ENCODE measurements at places on chromosomes 6 and 20.

DNA sequence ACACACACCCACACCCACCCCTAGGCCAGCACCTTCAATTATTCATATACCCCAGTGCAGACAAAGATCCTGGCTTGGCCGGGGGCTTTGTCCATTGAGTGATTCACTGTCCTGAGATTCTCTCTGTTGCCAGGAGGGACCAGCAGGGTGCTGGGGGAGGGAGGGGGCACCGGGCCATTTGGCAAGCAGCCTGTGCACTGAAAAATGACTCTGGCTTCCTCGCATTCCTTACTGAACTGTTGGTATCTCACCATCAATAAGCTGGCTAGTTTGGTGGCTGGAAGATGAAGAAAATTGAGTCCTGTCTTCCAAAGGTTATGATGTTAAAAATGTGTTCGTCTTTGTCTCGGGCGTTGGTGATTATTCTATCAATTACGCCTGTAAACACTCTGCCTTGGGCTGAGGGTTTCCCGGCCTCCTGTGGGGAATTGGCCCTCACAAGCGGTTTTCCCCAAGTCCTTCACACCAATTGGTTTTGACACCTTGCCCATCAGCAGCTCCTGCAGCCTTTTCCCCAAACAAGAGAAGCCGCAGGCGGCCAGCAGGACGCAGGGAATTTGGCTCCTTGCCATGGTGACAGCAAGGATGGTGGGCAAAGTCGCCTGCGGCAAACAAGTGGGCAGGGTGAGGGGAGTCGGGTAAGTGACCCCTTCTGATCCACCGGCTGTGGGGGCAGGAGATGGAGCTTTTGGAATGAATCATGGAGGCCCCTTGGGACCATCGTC, 4.9 kb downstream of the VSTM2L start:
- no peak for DNase-seq

DNA sequence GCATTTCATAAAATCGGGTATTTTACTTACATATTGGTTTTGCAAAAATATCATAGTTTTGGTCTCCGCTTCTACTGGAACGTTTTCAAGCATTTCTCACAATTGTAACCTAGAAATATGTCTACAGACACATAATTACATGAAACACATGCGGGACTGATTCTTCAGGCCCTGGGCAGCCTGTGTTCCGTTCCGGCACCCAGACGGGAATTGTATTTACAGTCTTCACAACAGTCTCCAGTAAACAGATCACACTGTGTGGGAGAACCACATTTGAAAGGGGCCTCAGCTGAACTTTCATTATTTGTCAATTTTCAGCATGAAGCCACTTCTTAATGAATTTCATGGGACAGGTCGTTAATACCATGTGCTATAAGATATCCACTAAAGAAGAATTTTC, 196.9 kb downstream of the DST start:
- DNase-seq = no peak

- DNase-seq = no peak
These were observed 35.3 kb downstream of the BEND3 start for GRCh38 chr6:107080036-107080435.

- no peak for DNase-seq
These were observed 56.2 kb downstream of the ADGRF1 start for GRCh38 chr6:46985943-46986342.
